ENCODE measurements at places on chromosomes 12 and 14. TPM values are rescaled to one million over a fixed set of nuclear protein-coding genes. Genes with fewer than 3 reads are reported as not detected.

Gene SLC6A15
- total RNA-seq = not detected

Gene PTGER2
- not detected for total RNA-seq

Gene SLC7A8
- total RNA-seq = not detected

Gene C12orf54
- total RNA-seq = not detected

Gene FOXA1
- total RNA-seq = 58.1 TPM

Gene DIO3
- total RNA-seq = not detected

Gene DRAM1
- 20.9 TPM for total RNA-seq

Gene NPAS3
- total RNA-seq = not detected

Gene SCN8A
- 1.4 TPM for total RNA-seq

Gene CBX5
- total RNA-seq = 22.2 TPM

Gene SLCO1B1
- not detected for total RNA-seq

Gene DEGS2
- not detected for total RNA-seq

Gene APOF
- total RNA-seq = 3.3 TPM

Gene CATSPERB
- total RNA-seq = not detected

Gene SLC22A17
- total RNA-seq = 0.48 TPM

Gene GUCY2C
- not detected for total RNA-seq

Gene CCDC88C
- total RNA-seq = 11.7 TPM

Gene NEMP1
- 8.3 TPM for total RNA-seq
